ENCODE measurements at places on chromosomes 3 and 15.

DNA sequence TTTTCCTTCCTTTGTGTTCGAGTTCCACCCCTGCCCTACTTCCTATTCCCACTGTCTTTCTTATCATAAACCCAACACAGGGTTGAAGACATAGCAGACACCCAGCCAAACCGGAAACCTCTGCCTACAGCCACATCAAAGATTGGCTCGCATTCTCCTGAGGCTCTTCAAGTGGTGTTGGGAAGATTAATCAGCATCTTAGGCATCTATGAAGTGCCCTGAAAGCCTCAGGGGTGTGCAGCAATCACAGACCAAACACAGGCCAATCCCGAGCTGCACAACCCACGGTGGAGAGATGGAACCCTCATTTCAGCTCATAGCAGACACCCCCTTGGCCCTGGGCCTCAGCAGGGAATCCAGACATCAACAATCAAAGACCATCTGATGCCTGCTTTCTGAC is 255.9 kb downstream of the XXYLT1 start:
- no peak for DNase-seq

DNA sequence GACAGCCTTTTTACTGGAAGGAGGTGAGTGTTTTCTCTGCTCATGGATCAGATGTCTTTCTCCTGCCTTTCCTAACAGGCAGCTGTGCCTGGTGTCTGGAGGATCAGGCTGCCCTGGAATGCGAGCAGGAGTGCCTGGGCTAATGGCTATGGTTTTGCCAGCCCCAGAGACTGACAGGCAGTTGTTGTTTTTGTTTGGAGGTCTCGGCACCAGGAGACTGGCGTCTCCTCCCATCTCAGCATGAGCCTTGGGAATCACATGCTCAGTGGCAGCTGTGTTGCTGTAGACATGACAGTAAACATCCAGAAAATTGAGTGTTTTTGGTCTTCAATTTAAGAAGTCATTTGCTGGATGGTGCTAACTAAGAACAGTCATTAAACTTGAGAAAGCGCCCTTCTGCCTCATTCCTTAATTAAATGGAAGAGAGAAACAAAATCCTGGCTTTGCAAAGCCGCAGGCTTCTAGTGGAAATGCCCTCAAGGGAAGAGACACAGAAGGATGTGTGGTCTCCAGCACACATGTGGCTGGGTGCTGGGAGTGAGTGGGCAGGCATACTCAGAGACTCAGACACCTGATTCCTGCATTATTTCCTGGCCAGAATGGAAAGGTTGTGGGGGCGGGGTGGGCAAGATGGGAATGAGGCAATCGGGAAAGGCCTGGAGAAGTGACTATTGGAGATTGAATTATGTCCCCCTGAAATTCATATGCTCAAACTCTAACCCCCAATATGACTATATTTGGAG is 97.0 kb upstream of the NMNAT3 start:
- no peak for DNase-seq

DNA sequence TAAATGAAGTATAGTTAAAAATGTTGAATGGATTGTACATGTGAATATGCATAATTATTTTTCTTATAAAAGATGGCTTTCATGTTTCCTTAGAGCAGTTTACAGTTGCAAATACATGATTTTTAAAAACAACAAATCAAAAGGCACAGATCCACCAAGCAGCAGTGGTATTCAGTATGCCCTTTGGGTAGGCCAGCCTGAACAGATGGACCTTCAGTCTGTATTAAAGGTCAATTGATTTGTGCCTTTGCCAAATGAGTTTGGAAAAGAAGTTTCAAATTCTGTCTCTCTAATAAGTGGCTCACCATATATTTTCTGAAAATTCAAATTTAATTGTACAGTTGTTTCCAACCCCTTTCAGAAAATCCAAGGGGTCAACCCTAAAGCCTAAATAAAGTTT is 477.1 kb downstream of the NSUN3 start:
- no peak for DNase-seq

DNA sequence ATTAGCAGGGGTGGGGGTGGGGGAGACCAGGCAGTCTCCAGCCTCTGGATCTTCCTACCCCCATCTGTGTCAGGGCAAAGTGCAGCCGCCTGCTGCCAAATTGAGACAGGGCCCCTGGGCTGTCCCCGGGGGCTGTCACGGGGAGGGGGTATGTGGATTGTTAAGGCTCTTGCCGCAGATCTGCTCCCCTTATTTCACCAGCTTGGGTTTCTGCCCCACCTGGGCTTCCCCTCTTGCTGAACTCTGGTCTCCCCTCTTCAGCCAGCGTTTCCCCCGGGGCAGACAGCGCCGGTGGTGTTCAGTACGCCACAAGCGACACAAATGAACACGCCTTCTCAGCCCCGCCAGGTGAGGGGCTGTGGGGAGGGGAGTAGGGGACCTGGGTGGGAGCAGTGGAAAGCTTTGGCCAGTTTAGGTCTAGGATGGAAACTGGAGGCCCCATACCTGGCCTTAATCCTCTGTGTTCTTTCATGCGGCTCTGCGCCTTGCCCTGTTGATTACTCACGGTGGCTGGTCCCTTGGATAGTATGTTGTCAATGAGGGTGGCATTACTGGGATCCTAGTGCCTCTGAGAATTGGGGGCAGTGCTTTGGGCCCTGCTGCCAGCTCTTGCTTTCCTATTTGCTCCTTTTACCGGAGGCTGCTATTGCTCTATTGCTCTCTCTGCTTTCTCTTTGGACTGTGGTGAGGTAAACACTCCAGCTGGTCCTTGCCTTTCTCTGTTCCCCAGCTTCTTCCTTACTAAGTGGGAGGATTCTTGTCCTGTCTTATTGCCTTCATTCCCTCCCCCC is 1.7 kb downstream of the EIF4G1 start:
- DNase-seq = no peak

- peak; percentile 12 for DNase-seq
These were observed 58.8 kb downstream of the ARHGAP31 start for GRCh38 chr3:119352863-119353527.

DNA sequence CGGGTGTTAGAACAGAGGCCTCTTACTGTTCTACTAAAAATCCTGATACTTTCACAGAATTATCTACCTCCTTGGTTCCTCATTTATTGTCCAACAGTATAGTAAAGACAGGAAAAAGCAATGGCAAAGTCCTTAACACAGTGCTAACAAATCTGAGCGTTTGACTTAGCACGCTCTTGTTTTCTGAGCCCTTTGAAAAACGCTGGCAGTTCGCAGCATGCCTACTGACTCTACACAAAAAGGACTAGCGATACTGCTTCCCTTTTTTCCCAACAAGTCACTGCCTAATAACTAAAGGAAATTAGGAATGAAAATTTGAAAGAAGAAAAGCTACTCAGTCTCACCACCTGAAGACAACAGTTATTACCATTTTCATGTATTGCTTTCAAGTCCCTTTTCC is 34.8 kb upstream of the CEMIP start:
- no peak for DNase-seq

DNA sequence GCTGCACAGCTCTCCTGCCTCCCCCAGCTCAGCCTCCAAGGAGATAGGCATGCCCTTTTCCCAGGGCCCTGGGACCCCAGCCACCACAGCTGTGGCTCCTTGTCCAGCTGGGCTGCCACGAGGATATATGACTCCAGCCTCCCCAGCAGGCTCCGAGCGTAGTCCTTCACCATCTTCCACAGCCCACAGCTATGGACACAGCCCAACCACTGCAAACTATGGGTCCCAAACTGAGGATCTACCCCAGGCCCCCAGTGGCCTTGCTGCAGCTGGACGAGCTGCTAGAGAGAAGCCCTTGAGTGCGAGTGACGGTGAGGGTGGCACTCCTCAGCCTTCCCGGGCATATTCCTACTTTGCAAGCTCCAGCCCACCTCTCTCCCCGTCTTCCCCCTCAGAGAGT is 20.5 kb upstream of the APEH start:
- DNase-seq = no peak

DNA sequence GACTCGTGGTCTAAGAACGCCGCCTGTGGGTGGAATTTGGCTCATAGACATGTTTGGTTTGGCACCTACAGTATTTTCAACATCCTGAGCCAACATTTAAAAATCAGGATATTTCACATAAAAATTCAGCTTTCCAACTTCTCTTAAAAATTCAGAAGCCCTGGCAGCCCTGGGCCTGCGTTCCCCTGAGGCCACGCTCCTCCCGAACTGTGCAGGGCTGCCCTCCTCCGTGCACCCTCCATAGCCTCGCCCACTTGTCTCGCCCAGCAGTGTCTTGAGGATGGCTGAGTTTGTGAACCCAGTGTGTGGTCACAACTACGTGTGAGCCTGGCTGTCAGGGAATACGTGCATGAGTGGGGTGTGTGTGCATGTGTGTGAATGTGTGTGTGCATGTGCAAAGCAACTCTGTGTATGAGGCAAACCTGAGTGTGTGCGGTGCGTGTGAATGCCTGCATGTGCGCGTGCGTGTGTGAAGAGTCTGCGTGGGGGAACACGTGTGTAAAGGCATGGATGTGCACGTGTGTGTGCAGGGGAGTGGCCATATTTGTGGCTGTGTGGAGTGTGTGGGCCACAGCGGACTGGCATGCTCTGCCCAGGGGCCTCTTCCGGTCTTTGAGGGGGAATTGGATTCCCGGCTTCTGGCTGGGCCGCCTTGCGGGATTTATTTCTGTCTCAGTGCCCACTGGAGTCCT is 30.9 kb downstream of the PTH1R start:
- no peak for DNase-seq

DNA sequence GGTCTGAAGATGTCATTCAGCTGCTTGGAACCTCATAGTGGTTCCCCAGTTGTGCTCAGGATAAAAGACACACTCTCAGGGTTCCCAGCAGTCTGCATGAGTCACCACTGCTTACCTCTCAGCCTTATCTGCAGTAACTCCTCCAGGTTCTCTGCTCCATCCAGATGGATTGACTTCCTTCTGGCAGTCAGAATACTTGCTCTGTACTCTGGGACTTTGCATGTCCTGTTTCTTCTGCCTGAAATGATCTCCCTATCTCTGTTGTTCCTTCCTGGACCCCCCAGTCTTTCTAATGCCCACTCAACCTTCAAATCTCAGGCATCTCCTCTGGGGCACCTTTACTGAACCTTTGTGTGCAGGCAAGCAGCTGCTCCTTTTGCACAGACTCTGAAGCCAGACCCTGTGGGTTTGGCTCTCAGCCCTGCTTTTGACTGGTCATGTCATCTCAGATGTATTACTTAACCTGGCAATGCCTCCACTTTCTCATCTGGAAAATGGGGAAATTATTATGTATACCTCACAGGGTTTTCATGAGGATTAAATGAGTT is 38.4 kb downstream of the ITPR1 start:
- no peak for DNase-seq

DNA sequence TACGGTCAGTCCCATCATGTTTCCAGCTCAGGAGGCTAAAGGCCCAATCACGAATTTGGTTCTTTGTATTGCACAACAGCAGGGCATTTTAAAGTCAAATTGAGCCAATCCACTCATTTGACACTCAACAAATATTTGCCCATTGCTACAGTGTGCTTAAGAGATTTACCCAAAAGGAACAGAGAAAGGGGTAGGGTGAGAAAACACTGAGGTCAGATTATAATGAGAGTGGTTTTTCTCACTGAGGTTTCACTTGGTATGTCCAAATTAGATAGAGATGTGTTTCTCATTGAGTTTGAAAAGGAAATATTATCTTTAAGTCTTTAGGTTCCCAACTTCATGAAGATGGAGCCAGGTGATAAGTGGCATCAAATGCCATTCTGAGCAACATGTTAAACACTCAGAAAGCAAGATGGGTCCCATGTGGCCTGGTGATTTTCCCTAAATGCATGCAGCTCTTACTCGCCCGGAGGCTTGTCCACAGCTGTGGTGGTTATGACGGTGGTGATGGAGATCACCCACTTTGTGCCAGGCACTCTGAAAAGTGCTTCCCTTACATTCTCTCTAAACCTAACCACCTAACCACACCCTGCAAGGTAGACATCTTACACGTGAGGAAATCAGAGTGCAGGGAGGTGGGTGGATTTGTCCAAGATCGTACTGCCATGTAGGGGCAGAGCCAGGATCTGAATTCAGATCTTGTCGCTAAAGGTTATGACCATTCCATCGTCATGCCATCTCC is 31.2 kb upstream of the USP3 start:
- no peak for DNase-seq

GRCh38 chr3:71510510-71510909 is 73.0 kb downstream of the FOXP1 start:
- no peak for DNase-seq

GRCh38 chr3:66819993-66820501 is 178.1 kb upstream of the KBTBD8 start:
- DNase-seq = no peak

DNA sequence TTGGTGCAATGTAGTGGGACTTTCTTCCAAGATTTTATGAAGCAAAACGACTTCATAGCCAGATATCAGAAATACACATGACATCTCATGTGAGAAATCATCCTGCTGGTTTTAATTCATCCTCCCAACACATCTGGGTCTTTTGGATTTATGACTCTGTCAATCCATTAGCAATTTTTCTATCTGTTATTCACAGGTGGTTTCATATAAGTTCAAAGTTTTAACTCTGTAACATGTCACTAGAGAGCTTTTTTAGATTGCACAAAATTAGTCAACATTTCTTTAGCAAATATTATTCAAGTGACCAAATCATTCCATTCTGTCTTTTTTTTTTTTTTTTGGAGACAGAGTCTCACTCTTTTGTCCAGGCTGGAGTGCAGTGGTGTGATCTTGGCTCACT is 30.4 kb downstream of the SQOR start:
- no peak for DNase-seq

GRCh38 chr3:16069149-16069922 is 105.1 kb upstream of the GALNT15 start:
- no peak for DNase-seq

DNA sequence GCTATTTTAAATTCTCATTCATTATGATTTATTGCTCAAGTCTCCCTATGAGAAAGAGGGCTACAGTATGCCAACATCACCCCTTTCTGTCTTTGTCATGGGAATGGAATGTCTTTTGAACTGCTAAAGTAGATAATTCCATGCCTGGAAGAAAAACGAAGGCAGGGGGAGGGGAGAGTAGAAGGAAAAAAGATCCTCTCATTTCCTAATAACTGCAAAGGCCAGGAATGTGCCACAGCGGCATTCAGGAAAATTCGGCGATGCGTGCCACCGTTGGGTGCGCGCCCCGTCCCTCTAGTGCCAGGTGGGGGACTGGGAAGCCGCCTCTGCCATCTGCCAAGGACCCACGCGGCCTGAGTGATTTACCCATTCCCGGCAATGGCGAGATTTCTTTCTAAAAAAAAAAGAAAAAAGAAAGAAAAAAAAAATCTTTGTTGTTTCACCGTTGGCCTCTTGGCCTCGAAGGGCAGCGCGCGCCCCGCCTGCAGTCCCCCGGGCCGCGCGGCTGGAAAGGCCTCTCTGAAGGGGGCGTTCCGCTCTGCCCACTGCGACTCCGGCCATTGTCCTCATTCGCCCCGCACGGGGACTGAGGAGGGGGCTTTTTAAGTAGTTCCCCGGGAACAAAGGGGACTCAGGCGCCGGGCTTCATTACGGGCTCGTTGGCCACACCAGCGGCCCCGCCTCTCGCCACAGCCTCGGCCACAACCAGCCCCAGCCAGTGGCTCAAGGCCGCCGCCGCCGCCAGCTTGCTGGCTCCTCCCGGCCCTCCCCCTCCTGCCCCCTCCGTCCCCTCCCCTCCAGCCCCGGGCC is 54.5 kb downstream of the CPN2 start:
- DNase-seq = no peak
